Caki2 (cell line): ENCODE measurements at places on chromosomes 2 and 18.

DNA sequence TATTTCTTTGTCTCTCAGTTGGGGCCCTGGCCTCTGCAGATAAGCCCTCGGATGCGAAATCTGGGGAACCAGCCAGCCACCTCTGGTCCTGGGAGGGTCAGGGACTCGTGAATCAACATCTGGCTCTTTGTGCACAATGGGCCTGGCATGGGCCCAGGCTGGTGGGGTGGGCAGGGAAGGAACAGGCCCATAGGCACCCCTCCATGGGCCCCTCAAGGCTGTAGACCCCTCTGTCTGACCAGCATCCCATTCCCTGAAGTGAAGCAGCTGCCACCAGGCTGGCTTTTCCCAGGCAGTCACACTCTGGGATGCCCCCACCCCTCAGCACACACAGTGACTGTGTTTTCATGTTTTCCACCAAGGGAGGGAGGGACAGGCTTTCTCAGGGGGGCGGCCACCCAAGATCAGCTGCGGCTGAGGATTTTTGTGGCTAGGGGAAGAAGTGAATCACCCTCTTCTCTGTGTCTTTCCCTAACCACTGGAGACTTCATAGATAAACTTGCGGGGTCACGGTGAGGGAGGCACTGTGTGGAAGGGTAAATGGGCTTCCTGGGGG is 166.0 kb downstream of the AGAP1 start:
- DNase-seq: peak; percentile 2

DNA sequence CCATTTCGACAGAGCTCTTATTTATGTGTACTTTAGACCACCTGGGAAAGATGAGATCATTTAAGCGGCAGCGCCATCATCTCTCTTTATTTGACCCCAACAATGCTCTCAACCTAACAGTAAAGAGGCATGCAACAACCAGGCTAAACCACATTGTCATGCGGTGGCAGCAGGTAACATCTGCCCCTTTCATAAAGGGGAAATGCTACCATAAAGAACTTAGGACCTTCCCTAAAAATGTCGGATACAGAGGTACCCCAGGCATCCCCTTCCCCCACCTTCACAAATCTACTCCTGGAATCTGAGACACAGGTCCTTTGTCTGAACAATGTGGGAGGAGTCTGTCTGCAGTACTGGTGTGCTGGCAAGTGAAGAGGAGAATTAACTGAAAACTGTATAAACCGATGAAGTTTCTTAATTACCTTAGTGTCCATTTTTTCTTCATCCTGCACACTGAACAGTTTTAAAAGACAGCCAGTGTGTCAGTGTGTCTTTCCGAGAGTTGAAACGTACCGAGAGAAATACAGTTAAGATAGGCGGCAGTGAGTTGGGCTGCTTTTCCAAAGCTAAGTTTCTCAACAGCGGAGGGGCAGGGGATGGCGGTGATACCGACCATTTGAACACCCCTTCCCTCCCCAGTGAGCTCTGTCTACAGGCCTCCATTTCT is 1.9 kb downstream of the MEX3C start:
- DNase-seq: peak; percentile 58

DNA sequence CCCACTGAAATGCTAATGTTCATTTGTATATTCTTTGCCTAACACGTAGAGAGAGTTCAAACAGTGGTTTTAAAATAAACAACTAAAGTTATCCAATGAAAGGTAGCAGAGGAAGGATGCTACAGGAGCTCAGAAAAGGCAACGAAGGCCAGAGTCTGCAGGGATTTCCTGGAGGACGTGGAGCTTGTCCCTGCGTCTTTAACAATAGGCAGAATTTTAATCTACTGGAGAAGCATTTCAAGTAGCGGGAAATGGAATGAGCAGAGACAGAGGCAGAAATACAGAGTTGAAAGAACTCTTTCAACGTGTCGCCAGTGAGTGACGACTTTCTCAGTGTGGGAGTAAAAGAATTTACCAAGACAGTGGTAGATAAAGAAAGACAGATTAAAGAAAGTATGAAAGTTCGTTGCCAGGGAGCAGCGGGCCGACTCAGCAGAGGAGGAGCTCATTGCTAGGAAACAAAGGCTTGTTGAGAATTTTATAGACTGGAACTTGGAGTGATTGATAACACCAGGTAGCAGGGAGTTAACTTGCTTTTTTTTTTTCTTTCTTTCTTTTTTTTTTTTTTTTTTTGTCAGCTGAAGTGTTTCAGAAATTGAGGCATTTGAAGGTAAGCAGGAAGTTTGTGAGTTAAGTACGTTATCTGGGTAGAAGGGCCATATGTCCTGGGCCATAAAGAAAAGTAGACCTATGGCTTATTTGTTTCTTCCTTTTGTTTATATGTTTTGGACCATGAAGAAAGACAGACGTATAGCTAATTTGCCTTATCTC is 625 bp upstream of the NBAS start:
- peak; percentile 57 for DNase-seq

GRCh38 chr2:10990561-10991111 is 78.9 kb downstream of the KCNF1 start:
- no peak for DNase-seq

GRCh38 chr2:150981826-150982225 is 279.8 kb downstream of the RBM43 start:
- DNase-seq: no peak

- DNase-seq: no peak
These were observed 763.5 kb upstream of the FANCL start for GRCh38 chr2:59004621-59005020.

DNA sequence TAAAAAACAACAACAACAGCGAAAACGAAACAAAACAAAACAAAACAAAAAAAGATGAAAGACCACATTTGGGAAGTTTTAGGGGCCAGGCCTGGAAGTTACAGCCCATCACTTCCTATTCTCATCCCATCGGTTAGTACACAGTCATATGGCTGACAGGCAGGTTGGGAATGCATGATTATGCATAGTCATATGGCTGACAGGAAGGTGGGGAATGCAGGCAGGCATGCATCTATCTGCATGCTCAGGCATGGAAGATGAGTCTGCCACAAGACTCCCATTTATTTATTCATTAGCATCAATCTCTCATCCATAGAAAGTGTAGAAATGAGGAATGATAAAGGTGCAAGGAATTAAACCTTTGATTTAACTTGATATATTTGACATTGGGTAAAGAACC is 325.3 kb upstream of the MEX3C start:
- DNase-seq: no peak

DNA sequence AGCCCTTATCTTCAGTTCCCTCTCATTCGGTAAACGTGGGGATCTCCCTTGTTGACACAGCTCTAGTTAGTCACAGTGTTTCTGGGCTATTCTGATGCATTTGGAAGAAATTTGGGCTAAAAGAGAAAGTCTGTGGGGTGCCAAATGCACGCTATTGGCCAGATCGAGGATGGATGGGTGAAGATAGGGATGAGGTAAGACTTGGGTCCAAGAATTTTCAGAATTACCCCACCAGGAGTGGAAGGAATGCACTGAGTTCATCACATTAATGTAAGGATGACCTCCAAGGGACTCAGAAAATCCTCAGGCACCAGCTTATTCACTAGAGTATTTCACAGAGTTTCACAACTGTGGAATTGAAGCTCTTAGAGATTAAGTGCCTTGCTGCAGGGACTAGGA is 49.3 kb downstream of the NRP2 start:
- no peak for DNase-seq

GRCh38 chr18:73286584-73286983 is 418.8 kb upstream of the NETO1 start:
- no peak for DNase-seq

DNA sequence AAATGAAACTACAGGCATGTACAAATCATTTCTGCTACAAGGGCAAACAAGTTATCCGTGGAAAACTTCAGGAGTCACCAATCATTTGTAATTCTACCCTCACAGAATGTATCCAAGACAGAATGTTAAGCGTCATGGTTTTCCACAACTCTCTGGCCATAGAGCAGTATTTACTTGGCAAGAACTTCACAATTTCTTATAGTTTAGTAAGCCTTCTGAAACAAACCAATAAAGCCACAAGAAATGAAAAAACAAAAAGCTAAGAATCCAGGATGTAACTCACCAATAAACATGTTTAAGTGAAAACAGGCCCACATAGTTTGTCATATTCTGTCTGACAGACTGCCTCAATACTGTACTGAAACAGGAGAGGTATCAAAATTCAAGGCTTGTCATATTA is 70.3 kb downstream of the LNPK start:
- DNase-seq: no peak

DNA sequence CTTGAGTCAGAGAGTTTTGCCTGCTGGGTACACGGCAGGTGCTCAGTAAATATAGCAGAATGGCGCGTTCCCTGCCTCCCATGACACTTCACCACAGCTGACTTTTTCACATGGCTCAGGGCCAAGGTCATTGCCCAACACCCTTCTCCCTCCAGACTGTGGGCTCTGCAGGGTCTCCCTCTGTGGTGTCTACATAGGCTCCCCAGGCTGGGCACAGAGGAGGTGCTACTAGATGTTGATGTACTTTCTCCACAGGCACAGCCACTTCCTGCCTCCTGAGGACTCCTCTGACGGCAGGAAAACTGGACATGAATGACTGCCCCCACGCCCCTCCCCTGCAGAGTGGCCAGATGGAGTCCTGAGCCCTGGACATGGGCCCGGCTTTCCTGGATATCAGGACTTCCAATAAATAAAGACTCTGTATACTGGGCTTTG is 4.2 kb downstream of the CHCHD5 start:
- DNase-seq: no peak

DNA sequence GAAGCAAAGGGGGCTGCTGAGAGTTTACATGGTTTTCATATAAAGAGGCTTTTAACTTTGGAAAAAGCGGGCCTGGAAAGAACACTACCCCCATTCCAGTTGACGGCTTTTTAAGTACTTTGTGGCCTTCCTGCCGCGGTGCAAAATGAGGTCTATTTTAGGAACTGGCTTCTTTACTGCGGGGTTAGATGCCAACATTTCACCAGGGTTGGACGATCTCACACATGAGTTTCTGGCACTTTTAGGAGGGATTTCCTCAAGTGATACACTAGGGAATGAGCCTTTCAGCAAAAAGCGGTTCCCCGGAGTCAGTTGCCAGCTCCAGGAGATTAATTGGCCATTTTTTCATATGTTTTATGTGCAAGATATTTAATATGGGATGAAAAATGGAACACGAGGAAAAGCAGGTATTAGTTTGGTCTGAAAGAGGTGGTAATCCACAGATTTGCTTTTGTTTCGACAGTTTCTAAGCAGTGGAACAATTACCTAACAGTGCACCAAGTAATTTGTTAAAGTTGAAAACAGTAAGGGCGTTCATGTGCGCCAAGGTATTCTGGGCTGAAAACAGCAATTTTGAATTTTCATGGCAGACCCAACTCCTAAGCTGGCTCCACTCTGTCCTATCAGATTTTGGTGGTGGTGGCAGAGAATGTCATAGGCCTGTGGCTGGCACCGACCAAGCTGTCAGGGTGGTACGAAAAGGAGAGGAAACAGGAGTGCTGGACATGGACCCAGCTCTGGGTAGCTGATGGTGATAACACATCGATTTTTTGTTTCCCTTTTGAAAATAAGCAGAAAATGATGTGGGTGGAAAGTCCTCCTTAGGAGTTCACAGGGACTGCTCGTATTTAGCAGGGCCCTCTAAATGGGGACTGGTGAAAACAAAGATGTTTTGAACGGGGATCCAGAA is 55.6 kb upstream of the FZD5 start:
- no peak for DNase-seq

GRCh38 chr18:71105078-71105819 is 816.4 kb downstream of the SOCS6 start:
- no peak for DNase-seq

GRCh38 chr2:128727914-128728313 is 409.2 kb upstream of the HS6ST1 start:
- DNase-seq: no peak

GRCh38 chr2:105834931-105835330 is 90.2 kb downstream of the NCK2 start:
- peak; percentile 6 for DNase-seq

GRCh38 chr2:86302320-86302719 is 35.1 kb downstream of the REEP1 start:
- DNase-seq: no peak

GRCh38 chr2:185316383-185316782 is 422.2 kb upstream of the FSIP2 start:
- DNase-seq: no peak

DNA sequence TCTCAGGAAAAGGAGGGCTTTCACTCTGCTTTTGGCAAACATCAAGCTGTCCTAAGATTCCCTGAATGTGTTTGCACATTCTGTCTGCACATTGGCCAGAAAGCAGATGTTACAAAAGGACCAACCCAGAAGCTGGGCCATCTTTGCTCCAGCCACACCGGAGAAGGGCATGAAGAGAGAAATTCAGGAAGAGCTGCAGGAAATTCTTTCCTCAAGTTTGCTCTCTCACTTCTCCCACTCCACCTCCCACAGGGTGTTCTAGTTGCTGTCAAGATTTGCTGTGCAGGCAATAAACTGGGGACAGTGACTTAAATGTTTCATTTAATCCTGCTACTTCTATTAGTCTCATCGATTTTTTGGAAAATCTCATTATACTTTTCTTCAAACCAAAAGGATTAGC is 137.7 kb upstream of the UNC80 start:
- no peak for DNase-seq

DNA sequence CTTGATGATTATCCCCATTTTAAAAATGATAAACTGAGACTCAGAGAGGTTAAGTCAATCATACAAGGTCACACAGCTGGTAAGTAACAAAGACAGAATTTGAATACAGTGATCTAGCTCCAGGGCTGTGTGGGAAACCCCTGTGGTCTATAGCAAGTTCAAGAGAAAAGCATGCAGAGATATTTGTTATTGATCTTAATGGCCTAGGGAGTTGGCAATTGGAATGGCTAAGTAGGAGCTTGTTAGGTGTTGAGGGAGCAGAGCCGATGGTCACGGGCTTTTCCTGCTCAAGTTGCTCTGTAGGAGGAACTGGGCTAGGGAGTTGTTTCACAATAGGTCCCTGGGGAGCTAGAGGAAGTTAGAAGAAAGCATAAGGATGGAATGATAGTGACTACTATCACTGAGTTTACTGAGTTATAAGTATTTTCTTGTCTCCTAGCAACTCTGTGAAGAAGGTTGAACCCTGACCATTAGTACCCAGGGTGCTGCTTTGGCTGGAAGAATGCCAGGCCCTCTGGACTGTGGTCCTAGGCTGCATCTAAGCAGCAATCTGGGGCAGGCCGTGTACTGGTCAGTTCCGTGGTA is 30.0 kb downstream of the RNF125 start:
- no peak for DNase-seq

DNA sequence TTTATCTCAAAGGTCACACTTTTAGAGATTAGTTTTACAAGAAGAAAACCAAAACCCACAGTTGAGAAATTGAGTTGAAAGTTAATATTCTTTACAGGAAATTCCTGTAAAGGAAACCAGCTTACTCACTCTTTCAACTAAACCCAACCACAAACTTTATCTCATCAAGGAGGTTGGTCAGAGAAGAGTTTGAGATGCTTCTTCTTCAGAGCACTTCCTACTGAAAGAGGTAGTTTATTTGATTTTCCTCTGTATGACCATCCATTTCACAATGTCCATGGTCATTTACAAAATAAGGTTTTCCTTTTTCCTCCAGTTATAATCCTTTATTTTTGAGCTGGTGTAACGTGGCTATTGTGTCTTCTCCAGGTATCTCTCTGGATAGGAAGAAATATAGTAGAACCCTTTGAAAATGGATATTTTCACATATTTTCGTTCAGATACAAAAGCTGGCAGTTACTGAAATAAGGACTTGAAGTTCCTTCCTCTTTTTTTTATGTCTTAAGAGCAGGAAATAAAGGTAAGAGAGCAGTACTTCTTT is 4.5 kb upstream of the IL18RAP start:
- DNase-seq: no peak

- DNase-seq: peak; percentile 82
These were observed 48.2 kb downstream of the HAUS1 start for GRCh38 chr18:46152436-46152807.

GRCh38 chr2:219384859-219385258 is 2.9 kb downstream of the DNPEP start:
- DNase-seq: no peak

GRCh38 chr2:43192744-43193651 is 33.4 kb downstream of the ZFP36L2 start:
- DNase-seq: no peak
